ENCODE measurements at places on chromosomes 12 and 14. TPM values are rescaled to one million over a fixed set of nuclear protein-coding genes. Genes with fewer than 3 reads are reported as not detected.

SYCP3 gene
- polyA plus RNA-seq: 0.03 TPM

TAS2R10 gene
- polyA plus RNA-seq: not detected

BEGAIN gene
- polyA plus RNA-seq: 0.38 TPM

CCDC175 gene
- not detected for polyA plus RNA-seq

POTEG gene
- polyA plus RNA-seq: not detected

KRT73 gene
- not detected for polyA plus RNA-seq

TAS2R14 gene
- polyA plus RNA-seq: 2.0 TPM

LRFN5 gene
- 0.15 TPM for polyA plus RNA-seq

ANO2 gene
- not detected for polyA plus RNA-seq

PTHLH gene
- 2.3 TPM for polyA plus RNA-seq

ITGB7 gene
- polyA plus RNA-seq: 4.9 TPM

NRXN3 gene
- 6.7 TPM for polyA plus RNA-seq

NUP107 gene
- polyA plus RNA-seq: 19.5 TPM

WASHC4 gene
- polyA plus RNA-seq: 23.7 TPM

CHPT1 gene
- polyA plus RNA-seq: 34.1 TPM

KRT4 gene
- polyA plus RNA-seq: 3.9 TPM

FLRT2 gene
- 0.46 TPM for polyA plus RNA-seq

REP15 gene
- 14.9 TPM for polyA plus RNA-seq

GNB3 gene
- polyA plus RNA-seq: 6.0 TPM

CYP46A1 gene
- polyA plus RNA-seq: 0.97 TPM

KIF26A gene
- 1.9 TPM for polyA plus RNA-seq

B3GNT4 gene
- polyA plus RNA-seq: not detected

CLEC2B gene
- polyA plus RNA-seq: 10.9 TPM

SPX gene
- polyA plus RNA-seq: not detected

KCNA5 gene
- 13.4 TPM for polyA plus RNA-seq
